ENCODE measurements at places on chromosomes 3 and 15.

- DNase-seq, result no peak
Observed at GRCh38 chr3:70820397-70820796, 508.0 kb upstream of the MDFIC2 start.

DNA sequence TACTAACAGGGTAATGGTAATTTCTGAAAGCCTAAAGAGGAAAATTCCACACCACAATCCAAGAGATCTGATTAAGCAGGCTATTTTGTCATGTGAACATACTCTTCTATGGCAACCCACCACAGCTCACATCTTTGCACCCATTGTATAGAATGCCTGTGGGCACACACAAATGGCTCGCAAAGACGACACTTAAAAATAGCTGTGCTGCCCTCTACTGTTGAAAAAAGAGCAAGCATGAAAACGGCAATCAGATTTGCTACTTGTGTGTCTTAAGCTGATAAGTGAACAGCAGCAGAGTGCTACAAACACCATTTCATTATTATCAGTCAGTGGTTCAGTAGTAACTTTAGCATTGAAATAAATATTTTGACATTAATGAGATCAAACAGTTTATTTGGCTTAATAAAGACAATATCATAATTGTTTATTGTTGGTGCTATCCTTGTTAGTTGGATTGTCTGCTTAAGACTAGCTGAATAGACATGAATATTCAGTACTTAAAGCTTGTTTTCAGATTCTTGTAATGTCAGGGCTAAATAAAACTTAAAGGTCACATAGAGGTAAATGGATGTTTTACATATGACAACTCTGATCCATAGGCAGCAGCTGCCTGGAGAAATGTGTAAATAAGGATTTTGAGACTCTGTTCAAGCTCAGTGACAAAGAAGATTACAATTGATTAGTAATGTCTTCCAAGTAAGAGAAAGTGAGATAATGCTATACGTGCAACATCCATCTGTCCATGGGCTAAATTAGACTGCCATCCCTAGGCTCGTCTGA is 199.1 kb downstream of the LRRN1 start:
- no peak for DNase-seq

DNA sequence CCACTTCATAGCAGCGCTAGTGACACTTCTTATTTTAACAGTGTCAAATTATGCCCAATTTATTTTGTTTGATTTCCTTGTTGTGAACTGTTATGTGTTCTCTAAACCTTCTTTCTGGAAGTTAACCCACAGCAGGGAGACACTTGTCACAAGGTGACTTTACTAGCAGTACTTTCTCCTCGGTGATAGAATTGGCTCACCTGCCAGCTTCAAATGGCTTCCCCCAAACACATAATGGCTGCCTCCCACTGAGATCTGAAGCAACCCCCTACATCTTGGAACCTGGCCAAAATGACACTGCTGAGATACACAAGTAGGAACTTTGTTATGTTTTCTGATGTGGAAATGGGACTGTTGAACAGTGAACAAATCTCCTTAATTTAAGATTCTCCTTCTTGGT is 238.8 kb upstream of the DPH6 start:
- DNase-seq, result no peak

DNA sequence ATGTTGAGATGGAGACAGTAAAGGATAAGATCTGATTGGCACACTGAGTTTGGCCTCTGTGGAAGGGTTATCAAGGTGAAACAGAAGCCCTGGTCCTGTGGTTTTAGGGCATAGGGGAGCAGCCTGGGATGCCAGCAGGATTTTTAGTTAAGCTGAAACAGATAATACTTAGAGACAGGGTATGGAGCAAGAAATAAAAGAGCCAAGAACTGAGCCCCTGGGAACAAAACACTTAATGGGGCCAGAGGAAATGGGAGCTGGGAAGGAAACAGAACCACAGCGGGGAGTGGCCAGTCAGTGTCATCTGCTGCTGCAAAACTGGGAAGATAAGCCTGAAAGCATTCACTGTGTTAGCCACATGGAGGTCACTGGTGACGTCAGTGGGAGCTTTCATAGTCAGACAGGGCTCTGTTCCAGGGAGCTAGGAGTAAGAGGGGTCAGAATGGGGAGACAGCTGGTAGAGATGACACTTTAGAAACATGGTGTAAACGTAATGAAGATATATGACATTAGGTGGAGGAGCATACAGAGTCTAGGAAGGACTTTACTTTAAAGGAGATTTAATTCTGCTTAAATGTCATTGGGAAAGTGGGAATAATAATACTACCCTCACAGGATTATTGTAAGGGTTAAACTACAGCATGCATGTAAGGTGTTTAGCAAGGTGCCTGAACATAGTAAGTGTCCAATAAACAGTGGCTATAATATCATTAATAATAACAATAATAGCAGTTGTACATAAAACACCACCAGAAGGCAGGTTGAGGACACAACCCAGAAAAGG is 172.7 kb upstream of the CTNNB1 start:
- no peak for DNase-seq

DNA sequence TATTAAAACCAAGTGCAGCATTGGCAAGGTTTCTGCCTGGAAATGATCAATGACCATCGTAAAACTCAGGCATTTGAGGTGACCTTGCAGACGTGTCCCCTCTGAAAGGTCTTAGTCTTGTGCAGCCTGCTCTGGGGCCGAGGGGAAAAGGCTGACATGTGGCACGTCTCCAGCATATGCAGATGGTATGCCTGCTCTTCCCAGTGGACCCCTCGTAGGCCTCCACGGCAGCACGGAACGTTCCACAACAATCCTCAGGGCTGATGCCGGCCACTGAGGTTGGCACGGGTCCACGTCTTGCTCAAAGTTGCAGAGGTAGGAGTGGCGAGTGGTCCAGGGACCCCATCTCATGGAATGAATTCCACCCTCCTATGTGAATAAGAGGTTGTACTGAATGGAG is 247.5 kb upstream of the LYSMD4 start:
- no peak for DNase-seq
